ENCODE measurements at places on chromosomes 4 and X. TPM values are rescaled to one million over a fixed set of nuclear protein-coding genes. Genes with fewer than 3 reads are reported as not detected.

Gene SPIN2A
- total RNA-seq = 2.5 TPM

Gene USP26
- total RNA-seq = not detected

Gene GLOD5
- not detected for total RNA-seq

Gene GYPB
- total RNA-seq = not detected

Gene ALB
- not detected for total RNA-seq

Gene IL21
- not detected for total RNA-seq

Gene HAND2
- not detected for total RNA-seq

Gene CYP2U1
- 12.5 TPM for total RNA-seq

Gene GPR34
- not detected for total RNA-seq

Gene ADH1C
- total RNA-seq = not detected

Gene ADH1A
- not detected for total RNA-seq

GRCh38 chr4:128570387-128570975 lies 239.0 kb upstream of the JADE1 start:
- no peak for DNase-seq

- DNase-seq = peak; percentile 46
Measured at GRCh38 chr4:54165438-54165837, 63.7 kb upstream of the PDGFRA start.

GRCh38 chr4:159341522-159341921 lies 238.6 kb downstream of the RAPGEF2 start:
- no peak for DNase-seq

GRCh38 chr4:1868293-1868692 lies 2.9 kb upstream of the NSD2 start:
- no peak for DNase-seq

DNA sequence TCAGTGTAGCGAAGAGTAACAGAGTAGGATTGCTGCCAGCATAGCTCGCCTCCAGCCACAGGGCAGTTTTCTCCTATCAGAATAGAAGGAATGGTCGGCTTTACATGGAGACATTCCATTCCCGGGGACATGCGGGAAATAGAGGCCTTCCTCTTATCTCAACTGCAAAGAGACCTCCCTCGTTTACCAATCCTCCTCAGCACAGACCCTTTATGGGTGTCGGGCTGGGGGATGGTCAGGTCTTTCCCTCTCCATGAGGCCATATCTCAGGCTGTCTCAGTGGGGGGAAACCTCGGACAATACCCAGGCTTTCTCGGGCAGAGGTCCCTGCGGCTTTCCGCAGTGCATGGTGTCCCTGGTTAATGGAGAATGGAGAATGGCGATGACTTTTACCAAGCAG lies 285.0 kb downstream of the ASMT start:
- DNase-seq = no peak

DNA sequence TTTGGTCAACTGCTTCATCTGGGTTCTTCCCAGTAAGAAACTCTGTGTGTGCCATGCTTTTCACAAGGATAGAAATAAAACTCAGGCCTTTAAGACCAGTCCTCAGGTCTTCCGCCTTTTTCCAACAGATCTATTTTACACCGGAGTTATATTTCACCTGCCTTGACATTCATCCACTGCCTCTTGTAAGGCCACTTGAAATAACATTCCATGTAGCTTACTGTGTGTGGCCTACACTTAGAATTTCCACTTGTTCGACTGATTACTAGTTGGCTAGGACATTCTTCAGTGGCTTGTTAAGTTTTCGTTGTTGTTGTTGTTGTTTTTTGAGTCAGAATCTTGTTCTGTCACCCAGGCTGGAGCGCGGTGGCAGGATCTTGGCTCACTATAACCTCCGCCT lies 92.8 kb upstream of the UNC5C start:
- DNase-seq = no peak

DNA sequence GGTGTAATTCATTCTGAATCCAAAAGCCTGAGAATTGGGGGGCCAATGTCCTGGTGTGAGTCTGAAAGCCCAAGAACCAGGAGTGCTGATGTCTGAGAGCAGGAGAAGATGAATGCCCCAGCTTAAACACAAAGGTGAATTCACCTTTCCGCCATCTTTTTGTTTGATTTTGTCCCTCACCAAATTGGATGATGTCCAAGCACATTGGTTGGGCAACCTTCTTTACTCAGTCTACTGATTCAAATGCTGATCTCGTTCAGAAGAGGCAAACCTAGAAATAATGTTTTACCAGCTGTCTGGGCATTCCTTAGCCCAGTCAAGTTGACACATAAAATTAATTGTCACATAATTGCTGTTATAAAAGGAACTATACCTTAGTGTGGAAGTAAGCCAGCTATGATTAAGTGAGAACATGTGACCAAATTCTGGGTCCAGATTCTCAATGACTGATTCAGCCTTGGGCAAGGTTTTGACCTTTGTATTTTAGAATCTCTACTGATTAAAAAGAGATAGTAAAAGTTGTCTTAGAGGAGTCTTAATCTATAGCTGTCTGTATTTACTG lies 34.5 kb upstream of the SLC4A4 start:
- DNase-seq = no peak

- no peak for DNase-seq
Measured at GRCh38 chr4:108454227-108454626, 166.1 kb upstream of the RPL34 start.

DNA sequence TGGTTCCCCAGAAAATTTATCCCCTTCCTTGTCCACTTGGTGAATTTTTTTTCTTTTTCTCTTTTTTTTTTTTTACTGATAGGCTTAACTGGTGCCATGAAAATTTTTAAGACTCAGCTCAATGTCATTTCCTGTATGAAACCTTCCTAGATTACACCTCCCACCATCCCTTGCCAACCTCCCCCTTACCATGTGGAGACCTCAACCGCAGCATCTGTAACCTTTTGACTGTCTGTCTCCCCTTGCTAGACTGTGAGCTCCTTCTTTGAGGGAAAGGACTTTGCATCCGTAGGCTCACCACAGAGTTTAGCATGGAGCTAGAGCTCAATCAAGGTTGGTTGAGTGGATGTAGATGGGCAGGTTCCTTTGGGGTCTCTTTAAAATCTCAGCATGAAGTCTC lies 5.2 kb upstream of the PGRMC1 start:
- no peak for DNase-seq

GRCh38 chr4:186624951-186625350 lies 69.6 kb upstream of the MTNR1A start:
- no peak for DNase-seq

DNA sequence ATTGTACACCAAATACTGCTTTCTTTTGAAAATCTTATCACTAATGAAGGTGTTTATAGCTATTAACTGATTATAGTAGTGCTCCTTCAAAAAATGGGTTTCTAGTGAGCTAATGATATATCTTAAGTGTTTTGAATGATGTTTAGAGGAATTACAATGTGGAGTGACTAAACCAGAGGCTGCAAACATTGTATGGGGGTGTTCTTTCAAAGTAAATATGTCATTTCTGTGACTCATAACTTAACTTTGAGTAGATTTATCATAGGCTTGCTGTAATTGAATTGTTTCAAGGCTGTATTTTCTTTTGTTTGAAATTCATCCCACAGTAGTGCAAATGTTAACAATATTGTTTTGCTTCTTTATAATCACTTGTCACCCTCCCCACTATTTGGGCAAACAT lies 141.6 kb downstream of the IL1RAPL2 start:
- no peak for DNase-seq

DNA sequence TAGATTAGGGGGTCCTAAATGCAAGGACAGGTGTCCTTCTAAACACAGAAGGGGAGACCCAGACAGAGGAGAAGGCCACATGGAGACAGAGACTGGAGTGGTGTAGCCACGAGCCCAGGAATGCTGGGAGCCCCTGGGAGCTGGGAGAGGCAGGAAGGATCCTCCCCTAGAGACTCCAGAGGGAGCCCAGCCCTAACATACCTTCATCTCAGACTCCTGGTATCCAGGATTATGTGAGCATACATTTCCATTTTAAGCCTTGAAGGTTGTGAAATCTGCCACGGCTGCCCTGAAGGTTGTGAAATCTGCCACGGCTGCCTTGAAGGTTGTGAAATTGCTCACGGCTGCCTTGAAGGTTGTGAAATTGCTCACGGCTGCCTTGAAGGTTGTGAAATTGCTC lies 148.4 kb downstream of the ASMT start:
- DNase-seq = no peak

DNA sequence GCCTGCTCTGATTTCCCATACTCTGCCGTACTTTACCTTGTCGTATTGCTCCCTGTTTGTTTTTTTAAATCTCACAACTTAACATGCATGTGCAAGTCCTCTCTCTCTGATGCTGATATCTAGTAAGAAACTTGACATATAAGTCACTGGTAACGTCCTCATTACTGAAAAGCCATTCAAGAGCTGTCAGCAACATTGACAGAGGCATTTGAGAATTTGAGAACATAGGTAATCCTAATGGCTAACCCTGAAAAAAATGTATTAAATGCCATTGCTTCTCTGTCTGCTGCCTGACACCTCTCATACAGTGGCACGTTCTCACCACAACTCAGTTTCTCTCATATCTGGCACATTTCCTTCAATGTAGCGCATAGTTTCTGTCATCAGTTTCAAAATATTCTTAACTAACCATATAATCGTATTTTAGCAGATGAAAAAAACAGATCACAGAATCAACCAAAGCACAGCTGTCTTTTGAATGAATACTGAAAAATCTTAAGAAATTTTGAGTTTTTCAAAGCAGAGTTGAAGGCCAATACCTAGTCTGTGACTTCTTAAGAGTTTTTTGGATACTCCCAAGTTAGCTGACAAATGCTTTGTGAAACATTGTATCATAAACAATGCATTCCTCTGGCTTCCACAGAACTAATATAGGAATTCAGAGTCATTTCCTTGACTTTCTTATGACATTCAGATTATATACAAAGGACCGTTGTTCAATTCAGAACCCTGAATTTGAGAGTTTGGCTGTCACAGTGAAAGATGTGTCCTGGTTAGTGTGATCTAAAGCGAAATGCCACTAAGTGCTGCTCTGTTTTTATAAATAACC lies 996.4 kb downstream of the C4orf33 start:
- DNase-seq = no peak

GRCh38 chr4:33086331-33086925 lies 2366.3 kb downstream of the PCDH7 start:
- DNase-seq = no peak

DNA sequence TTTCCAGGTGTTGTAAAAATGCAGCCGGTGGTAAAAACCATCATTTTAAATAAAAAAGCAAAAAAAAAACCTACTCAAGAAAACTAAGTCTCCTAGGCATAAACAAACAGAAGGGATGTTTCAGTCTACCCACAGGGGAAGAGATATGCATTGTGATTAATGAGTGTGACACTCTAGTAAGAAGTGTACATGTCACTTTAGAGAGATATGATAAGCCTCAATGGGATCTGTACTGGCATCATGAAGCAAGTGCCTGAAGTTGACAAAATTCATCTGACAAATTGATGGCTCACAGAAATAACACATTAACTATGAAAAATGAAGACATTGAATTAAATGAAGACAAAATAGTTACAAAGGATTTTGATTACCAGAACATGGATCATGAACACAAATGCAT lies 162.7 kb downstream of the NPFFR2 start:
- DNase-seq = no peak

GRCh38 chr4:159052315-159052714 lies 50.6 kb upstream of the RAPGEF2 start:
- no peak for DNase-seq

DNA sequence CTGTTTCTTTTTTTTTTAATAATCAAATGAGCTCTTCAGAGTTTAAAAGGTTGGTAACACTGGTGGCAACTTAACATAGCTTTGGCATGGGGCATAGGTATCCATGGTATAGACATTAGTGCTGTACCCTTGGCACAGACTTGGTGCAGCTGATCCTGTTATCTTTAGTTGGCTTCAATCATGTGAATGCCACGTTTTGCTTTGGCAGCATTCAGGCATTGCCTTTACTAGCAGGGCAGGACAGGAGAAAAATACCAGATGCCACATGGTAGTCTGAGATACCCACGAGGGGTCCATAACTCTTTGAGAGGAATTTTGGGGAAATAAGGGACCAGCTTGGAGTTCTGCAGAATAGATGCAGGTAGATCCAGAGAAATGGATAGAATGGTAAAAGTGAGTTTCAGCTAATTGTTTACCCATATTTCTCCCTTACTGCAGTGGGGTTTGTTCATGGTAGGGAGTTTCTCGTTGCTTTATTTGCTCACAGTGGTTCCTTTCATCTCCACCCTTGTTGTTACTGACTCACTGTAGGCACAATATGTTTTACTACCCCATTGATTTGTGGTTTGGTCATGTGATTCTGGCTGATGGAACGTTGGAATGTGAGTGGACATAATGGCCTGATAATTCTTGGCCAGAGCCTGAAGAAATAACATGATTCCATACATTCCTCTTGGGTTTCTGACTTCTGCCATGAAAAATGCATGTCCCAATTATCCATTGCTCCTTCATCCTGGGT lies 342.7 kb downstream of the GLUD2 start:
- DNase-seq = no peak

DNA sequence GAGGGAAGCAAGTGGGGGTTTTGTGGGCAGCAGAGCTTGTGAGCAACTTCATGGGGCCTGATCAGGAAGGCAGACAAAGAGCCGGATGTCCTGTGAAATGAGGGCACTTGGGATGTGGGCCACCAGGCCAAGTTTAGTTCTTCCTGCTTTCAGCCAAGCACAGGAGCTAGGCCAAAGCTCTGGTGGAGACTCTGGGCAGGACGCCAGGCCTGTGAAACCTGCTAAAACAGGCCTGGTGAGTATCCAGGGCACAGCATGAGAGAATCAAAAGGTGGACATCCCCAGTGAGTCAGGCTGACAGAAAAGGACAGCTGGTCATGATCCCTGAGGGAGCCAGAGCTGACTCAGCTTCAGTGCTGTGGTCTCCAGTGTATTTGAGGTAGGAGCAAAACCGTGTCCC lies 95.7 kb downstream of the NPNT start:
- no peak for DNase-seq
